ENCODE measurements at places on chromosomes 5 and 9.

DNA sequence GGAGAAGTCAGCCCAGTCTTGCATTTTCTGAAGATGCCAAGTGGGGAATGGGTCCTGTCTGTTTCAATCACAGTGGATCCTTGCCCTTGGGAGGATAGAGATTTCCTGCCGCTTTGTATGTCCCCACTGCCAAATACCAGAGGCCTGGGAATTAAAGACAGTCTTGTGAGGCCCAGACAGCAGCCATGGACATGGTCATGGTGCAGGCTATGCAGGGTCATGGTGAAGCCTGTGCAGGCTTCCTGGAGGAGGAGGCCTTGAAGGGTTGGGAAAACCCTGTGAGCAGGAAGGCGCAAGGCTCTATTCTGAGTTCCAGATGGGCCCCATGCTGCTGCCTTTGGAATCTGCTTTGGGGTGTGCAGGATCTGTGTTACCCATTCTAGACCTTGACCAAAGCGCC is 57.3 kb upstream of the PITX1 start:
- no peak for DNase-seq

- no peak for DNase-seq
These were observed 433.1 kb upstream of the CDH18 start for GRCh38 chr5:20420991-20421595.

- peak; percentile 57 for DNase-seq
These were observed 155.6 kb upstream of the PANK3 start for GRCh38 chr5:168734620-168735300.

- DNase-seq, result no peak
These were observed 133.4 kb upstream of the SHB start for GRCh38 chr9:38202336-38202938.

GRCh38 chr9:31119890-31120454 is 1264.5 kb upstream of the ACO1 start:
- no peak for DNase-seq

GRCh38 chr5:126490167-126490940 is 67.1 kb downstream of the GRAMD2B start:
- DNase-seq, result no peak

DNA sequence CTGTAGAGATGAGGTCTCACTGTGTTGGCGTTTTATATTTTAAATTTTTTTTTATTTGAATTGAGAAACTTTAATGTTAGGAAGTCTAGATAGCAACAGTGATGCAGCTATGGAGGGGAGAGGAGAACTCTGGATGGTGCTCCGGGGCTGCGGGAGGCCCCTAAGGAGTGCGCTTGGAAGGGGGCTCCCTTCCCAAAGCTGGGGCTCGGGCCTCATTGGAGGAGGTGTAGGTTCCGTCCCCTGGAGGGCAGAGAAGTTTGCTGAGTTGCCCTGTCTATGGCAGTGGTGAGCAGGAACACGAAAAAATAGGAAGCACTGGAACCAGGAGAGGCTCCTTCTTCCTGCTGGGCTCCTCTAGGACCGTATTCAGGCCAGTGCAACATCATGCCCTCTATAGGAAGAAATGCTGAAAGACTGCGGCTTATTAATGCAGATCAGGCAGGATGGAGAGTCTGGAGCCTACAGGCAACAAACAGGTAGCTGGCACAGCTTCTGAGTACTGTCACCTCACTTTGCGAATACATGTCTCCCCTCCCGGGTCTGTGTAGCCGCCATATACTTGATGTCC is 16.1 kb downstream of the AHRR start:
- no peak for DNase-seq

- no peak for DNase-seq
These were observed 609.1 kb upstream of the GRAMD2B start for GRCh38 chr5:125814119-125814518.

DNA sequence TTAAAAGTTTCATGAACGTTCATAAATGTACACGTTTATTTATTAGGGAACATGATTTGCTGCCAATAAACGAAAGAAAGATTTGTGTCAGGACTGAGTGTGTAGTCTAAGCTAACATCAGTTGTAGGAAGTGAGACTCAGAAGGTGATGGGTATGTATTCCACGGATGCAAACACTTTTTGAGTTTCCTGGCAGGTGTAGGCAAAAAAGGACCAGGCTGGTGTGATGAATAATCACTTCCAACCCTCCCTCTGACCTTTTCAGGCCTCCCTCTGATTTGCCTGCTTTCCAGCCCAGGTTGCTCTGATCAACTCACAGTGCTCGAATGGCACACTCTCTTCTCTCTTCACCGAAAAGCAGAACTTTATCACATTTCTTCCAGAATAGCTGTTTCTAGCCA is 51.8 kb downstream of the BASP1 start:
- DNase-seq, result no peak

DNA sequence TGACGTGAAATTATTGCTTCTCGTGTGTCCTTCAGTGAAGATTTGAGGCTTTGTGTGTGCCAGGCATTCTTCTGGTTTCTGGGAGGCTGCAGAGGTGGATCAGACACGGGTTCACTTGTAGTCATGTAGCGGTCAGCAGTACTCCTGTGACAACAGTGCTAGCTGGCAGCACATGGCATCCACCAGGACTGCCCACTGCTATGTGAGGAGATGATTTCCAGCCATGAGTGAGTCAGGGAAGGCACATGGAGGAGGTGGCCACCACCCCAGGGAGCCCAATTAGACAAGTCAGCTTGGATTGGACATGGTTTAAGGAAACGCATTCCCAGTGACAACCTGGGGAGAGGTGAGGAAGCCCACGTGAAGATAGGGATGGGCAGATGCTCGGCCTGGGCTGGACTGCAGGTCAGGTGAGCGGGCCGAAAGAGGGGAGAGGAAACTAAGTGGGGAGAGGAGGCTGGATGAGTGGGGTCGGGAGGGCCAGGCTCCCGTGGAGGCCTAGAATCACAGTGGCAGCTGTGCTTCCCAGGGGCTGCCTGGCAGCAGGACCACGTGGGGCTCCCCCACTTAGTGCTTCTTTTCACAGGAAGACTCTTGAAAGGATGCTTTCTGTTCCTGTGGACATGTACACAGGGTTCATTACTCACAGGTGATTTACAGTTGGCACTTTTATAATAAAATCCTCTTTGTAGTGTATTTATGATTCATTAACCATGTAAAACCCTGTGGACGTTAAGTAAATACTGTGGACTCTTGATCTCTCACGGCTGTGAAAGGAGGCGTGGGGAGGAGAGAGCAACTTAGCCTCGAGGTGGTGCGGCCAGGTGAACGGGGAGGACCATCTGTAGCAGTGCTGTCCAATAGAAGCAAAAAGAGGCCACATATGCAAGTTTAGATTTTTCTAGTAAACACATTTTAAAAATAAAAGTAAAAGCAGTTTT is 80.0 kb upstream of the OTULINL start:
- DNase-seq, result no peak

DNA sequence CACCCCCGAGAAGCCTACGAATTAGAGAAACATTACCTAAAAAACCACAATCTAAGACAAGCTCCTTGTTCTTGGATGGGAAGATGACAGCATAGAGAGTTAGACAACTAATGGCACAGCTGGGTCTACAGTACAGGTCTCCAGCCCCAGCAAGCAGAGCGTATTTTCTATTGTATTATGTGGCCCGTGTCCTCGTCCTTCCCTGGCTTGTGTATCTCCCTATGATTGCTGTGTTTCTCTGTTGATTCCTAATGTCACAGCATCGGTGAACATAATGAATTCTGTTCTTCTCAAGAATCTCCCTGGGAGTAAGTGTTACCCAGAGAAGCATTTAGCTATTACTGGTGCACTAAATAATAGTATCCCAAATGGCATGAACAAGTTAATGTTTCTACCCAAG is 66.8 kb upstream of the CEP78 start:
- no peak for DNase-seq

DNA sequence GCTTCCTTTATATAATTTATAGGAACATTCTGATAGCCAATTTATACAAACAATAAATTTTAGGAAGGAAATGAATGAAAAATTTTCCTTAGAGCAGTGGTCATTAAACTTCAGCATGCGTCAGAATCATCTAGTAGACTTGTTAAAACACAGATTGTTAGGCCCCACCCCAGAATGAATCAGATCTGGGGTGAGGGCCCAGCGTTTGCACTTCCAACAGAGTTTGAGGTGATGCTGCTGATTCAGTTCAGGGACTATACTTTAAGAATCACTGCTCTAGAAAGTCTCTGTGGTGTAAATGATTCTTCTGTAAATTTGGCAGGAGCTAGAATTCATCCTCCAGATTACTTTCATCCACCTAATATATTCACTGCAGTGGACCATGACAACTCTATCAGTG is 80.4 kb downstream of the SLC12A2 start:
- no peak for DNase-seq

DNA sequence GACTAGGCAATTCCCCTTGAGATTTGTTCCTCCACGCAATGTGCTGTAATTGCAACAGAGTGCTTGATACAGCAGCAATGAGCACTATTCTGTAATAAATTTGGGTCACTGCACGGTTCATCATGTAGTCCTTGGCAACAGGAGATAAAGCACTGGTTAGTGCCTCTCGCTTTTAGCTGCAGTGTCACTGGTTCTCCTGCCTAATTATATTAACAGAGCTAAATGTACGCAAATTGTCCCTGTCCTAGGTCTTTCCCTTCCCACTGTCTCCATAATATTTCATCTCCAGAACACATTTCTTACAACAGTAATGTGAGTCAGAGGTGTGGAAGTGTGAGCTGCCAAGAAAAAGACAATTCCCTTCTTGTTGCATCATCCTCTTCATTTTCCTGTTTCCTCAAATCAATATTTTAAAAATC is 553.1 kb downstream of the ZNF608 start:
- DNase-seq, result no peak

DNA sequence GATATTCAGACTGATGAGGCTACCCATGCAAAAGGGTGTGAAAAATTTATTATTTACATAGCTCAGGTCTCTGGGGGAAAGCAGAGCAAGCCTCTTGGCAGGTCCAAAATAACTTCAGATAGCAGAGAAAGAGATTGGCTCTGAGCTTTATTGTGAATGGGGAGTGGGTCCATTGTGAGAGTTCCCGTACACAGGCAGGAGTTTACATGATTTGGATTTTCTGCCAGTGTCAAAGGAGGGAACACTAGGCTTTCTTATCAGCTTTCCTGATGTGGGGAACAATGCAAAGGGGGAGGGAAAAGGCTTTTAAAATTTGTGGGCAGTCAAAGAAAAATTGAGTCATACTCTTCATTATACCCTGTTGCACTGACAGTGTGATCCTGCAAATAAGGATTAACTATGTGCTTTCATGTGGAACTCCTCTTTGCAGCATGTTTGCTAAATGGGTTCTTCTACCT is 615.0 kb upstream of the RIOK2 start:
- no peak for DNase-seq

- DNase-seq, result no peak
These were observed 343.4 kb downstream of the ARHGEF28 start for GRCh38 chr5:73969195-73970036.

DNA sequence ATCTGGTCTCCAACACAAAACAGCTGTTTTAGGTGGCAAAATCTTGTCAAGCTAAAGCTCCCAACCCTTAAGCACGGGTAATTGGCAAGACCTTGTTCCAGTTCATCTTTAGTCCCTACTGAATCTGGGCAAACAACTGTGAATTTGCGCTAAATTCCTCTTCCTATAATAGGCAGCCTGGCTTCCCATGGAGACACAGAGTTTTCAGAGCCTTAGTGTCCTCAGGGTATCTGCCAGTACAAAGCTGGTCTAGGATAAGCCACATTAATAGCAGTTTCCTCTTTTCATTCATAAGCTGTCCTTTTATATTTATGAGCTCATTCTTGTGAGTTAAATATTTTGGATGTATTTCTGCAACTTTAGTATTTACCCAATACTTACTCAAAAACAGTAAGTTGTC is 59.5 kb downstream of the FGF10 start:
- no peak for DNase-seq

- no peak for DNase-seq
These were observed 240.0 kb upstream of the SLC24A2 start for GRCh38 chr9:20028849-20029231.

DNA sequence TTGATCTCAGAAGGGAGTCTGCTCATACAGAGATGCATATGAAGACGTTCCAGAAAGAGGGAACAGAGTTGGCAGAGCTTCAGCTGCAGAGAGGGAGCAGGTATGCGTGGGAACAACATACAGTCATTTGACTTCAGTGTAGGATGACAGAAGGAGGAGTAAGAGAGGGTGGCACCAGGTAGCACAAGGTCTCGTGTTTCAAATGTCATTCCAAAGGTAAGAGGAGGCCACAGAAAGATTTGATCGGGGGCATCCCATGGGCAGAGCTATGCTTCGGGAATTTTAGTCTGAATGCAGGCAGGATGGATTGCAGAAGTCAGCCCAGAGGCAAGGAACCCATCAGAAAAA is 367.1 kb downstream of the CDK5RAP2 start:
- no peak for DNase-seq

- DNase-seq, result no peak
These were observed 49.7 kb downstream of the CYSTM1 start for GRCh38 chr5:140224658-140225057.

DNA sequence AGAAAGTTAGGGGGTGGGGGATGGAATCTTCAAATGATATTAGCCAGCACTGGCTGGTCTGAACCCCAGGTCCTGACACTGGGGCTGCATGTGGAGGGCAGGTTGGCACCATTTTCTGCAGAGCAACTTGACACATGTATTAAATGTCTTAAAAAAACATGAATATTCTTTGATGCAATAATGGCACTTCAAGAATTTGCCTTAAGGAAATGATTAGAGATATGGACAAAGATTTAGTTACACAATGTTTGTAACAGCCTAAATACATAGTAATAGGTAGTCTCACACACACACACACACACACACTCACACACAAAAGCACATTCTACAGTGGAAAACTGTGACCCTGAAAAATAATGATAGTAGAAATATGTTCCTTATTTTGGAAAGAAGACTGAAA is 3.6 kb downstream of the SVEP1 start:
- DNase-seq, result no peak
